ENCODE measurements at places on chromosomes 2 and 18.

- no peak for DNase-seq
Measured at GRCh38 chr2:54771166-54771885, 47.9 kb downstream of the EML6 start.

DNA sequence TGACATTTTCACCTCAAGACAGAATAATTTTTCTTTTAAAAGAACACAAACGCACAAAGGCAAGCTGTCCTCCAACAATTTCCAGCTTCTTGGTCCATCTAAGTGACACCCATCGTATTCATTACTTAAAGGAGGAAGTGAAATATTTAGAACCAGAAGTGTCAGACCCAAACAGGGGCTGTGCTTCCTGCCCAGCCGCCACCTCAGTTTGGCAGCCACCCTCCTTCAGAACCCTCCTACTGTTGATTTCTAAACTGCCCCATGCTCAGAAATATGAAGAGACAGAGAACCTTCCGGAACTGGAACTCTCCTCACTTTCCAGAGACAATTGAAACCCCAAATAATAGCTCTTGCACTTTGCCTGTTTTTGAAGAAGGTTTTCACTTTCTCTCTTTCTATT is 734.8 kb upstream of the SALL3 start:
- DNase-seq, result no peak

GRCh38 chr2:37156071-37156856 is 516 bp downstream of the EIF2AK2 start:
- peak; percentile 42 for DNase-seq

DNA sequence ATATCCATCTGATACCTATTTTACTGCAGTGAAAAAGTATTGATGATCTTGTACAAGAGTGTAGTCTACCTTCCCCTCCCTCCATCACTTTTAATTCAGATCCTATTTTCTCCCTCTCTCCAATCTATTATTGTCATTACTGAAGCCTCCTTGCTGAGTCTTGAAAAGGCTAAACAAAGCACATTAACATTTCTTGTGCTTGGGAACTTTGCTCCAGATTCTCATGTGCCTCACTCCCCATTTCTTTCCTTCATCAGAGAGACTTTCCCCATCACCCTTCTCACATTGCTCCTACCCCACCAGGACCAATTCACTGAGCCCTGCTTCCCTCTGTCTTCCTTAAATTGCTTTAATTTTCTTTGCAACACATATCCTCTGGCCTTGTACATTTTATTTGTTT is 736.2 kb upstream of the GCFC2 start:
- DNase-seq, result no peak

DNA sequence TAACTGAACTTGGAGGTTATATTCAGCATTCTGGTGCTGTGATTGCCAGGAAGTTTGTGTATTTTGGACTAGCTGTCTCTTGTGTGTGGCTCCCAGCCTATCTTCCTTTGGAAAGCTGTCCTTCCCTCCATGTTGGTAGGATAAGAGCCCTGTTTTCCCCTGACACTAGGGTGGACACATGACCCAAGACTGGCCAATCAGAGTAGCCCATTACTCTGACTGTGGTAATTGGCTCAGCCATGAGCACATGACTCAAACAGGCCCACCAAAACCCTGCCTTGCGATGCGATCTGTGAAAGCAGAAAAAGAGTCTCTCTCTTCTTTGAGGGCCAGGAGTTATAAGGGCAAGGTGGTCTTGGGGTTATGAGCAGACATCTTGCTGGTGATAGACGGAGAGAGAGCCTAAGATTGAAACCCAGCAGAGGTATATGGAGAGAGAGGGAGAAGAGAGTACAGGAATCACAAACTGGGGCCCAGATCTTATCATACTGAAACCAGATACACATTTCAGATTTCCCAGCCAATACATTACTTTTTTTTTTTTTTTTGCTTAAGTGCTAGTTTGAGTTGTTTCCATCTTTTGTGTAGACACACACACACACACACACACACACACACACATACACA is 45.3 kb upstream of the SERPINE2 start:
- DNase-seq, result no peak

DNA sequence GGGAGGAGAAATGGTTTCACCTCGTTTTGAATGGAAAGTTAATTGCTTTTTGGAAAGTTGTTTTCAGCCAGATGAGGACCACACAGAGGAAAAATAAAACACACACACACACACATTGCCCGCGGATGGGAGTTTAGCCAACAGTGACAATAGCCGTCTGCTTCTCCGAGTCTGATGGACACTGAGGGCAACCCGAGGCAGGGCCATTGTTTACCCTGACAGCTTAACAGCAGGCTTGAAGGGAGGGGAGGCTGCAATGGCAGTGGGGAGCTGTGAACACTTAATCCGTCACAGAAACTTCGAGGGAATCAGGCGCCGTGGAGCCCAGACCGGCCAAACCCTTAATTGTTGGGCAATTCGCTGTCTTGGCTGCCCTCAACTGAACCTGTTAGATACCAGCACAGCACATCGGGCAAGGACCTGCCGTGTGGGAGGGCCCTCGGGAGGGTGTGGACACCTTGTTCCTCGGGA is 145.9 kb downstream of the ACKR3 start:
- DNase-seq, result no peak

GRCh38 chr18:79469309-79469708 is 73.6 kb downstream of the NFATC1 start:
- no peak for DNase-seq

GRCh38 chr2:54380670-54381069 is 75.5 kb upstream of the SPTBN1 start:
- no peak for DNase-seq

- DNase-seq, result no peak
Measured at GRCh38 chr2:205058409-205058808, 513.1 kb downstream of the PARD3B start.

DNA sequence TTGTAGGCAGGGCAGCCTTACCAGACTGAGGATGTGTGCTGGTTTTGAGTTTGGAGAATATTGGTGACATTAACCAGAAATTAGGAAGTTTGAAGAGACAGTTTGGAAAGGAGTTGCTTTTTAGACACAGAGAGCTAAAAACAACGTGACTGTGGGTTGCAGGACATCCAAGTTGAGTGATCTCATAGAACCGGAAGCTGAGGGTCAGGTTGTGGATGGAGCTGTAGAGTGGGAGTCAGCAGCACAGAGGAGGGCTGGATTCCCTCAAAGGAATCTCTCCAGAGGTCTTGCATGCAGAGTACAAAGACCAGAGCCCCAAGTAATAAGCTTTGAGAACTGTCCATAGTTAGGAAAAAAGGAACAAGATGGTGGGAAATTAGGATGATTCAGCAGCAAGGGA is 9.3 kb downstream of the MAPRE3 start:
- DNase-seq, result peak; percentile 43

DNA sequence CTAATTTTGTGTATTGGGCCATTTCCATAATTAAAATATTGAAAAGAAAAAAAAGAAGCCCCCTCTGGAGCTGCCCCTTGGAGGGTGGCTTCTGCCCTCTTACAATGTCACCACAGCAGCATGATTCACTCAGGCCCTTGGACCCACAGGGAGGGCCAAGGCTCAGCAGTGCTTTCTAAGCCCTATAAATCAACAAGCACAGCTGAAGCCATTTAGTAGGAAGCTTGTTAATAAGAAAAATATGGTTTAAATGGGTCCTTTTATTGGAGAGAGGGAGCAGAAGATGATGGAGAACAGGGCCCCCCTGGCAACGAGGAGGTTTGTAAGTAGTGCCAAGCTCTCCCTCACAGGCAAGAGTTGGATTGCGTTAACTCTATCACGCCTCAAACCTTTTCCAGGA is 107.6 kb upstream of the FZD7 start:
- no peak for DNase-seq

- no peak for DNase-seq
Measured at GRCh38 chr2:196808083-196808665, 981 bp downstream of the C2orf66 start.

DNA sequence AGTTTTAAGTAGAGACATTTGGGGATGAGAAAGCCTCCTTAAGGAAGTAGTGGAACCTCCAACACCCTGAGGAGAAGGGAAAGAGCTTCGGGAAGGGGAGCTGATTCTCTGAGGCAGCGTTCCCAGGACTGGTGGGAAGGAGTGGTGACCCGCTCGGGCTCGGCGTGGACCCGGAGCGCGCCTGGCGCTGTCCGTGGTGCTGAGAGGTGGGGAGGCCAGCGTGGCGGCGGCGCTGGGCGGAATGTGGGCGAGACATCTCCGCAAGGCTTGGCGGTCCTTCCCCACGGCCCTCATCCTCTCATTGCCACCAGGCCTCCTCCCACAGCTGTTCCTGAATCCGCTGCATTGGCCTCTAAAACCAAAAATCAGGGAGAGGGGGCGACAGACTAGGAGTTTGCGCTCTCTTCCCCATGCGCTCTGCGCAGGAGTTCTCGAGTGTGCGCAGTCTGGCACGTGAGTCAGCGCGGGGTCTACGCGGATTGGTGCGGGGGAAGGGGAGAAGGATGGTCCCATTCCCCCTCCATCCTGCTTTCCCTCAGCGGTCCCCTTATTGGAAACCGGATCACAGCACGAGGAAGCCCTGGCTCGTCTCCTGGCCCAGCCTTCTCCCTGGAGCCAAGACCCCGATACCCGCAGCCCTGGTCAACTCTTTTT is 857 bp downstream of the RESP18 start:
- peak; percentile 70 for DNase-seq

GRCh38 chr2:46339676-46340459 is 42.7 kb downstream of the EPAS1 start:
- DNase-seq, result no peak

DNA sequence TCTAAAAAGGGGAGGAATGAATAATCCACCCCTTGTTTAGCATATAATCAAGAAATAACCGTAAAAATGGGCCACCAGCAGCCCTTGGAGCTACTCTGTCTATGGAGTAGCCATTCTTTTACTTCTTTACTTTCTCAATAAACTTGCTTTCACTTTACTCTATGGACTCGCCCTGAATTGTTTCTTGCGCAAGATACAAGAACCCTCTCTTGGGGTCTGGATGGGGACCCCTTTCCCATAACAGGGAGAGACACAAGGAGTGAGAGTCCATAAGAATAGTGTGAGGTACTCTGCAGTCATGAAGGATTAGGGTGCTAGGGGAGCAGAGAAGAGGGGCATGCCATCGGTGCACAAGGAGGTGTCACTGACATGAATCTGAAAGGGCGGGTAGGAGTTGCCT is 159.2 kb upstream of the PGAP1 start:
- DNase-seq, result no peak

- DNase-seq, result no peak
Measured at GRCh38 chr2:118858485-118859156, 11.2 kb upstream of the EN1 start.

DNA sequence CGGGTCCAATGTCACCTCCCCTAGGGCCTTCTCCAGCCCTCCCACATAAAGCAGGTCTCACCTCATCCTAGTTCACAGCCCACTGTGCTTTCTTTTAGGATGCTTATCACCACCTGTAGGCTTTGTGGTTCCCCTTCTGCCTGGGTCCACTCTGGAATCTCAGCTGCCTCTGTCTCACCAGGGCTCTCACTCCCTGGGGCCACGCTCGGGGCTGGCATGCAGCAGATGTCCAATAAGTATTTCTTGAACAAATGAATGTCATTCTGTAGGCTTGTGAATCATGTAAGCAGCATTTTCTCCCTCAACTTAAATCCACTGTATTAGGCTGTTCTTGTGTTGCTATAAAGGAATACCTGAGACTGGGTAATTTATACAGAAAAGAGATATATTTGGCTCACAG is 4.3 kb upstream of the SH3BP4 start:
- DNase-seq, result no peak

DNA sequence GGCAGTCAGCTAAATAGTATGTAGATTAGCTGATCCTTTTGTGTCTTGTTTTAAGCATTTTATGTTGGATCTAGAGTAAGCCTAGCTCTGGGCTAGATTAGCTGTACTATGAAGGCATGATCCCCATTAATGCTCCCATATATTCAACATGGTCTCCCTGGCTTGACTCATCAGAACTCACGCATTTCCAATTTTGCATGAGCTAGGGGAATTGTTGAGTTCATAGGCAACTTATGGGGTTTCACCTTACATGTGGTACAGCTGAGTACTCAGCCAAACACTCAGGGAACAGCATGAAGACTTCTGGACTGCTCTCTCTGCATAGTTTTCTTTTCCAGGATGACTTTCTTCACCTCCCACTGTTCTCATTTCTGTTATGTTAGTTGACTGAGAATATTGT is 248.2 kb downstream of the TMX3 start:
- DNase-seq, result no peak

DNA sequence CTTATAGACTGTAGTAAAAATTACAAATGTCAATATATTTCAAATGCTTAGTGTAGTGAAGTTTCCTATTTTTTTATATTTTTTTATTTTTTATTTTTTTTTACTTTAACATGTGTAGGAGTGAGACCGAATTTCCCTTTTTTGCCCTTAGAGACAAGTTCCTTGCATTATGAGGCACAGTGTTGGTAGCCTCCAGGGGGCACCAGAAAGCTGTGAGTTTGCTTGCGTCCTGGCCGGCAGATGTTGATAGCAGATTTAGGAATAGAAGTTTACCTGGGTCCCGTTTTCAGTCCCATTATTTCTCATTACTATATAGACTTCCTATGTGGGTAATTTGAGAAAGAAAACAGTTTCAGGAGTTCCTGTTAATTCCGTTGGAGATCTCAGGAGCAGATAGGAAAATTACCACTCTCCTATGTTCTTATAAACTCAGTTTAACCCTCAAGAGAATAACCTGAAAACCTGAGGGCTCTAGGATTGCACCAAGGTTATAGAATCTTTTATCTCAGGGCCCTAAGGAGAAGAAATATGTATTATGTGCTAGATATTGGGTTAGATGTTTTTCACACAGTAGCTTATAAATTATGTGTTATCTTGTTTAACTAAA is 157.5 kb upstream of the SESTD1 start:
- peak; percentile 78 for DNase-seq

DNA sequence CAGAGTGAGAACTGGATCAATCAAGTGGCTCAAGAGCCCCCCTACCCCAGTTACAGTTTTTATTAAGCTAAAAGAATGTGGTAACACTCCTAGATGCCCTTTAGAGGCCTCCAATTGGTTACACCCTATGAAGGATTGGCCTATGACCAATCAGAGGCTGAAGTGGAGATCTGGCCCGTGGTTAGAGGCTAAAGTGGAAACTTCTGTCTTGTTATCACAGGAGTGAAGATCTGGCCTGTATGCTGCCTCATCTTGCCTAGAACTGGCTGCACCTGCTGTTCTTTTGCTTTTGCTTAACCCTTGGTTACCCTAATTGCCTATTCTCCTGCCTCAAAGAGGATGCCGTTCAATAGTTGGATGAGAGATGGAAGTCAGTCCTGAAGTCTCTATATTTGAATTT is 100.1 kb upstream of the MAP2 start:
- no peak for DNase-seq

- no peak for DNase-seq
Measured at GRCh38 chr2:45908316-45909170, 257.1 kb downstream of the PRKCE start.

- no peak for DNase-seq
Measured at GRCh38 chr2:133044556-133044955, 374.6 kb upstream of the LYPD1 start.
